Prostate gland (tissue), 2 donors: ENCODE measurements at places on chromosomes 11 and 22. TPM values are rescaled to one million over a fixed set of nuclear protein-coding genes. Genes with fewer than 3 reads are reported as not detected.

- peak; percentile 89 for DNase-seq
Observed at GRCh38 chr22:38751422-38752346, 4.1 kb downstream of the SUN2 start.

- no peak for DNase-seq
Observed at GRCh38 chr11:27118371-27118770, 77.8 kb downstream of the BBOX1 start.

CDC42BPG gene
- 24.0 TPM for total RNA-seq

- no peak for DNase-seq
Observed at GRCh38 chr22:17152340-17152739, 6.7 kb downstream of the HDHD5 start.

DNA sequence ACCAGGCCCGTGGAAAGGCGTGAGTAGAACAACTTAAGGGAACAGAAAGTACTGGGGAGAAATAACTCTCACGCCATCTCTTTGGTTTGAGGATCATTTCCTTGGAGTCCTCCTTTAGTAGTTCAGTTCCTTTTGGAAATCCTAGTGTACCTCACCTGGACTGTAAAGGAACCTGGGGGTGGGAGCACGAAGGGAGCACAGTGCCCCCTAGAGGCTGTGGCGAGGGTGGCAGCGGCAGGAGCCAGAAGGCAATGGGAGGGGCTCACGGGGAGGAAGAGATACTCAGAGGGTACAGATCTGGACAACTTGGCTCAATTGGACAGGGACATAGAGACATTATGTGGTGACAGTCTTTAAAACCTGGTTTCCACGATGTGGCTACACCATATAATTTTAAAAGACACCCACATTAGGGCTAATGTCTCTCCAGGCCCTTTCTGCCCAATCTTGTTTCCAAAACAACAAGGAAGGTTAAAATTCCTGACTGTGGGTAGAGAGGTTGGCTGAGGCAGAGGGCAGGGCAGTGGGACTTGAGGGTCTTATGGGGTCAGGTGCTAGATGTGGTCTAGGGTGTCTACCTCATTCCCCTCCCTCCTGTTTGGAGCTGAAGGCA lies 87.0 kb downstream of the CSNK2A3 start:
- DNase-seq: peak; percentile 19

- DNase-seq: no peak
Observed at GRCh38 chr11:7973011-7973410, 7.8 kb upstream of the NLRP10 start.

DNA sequence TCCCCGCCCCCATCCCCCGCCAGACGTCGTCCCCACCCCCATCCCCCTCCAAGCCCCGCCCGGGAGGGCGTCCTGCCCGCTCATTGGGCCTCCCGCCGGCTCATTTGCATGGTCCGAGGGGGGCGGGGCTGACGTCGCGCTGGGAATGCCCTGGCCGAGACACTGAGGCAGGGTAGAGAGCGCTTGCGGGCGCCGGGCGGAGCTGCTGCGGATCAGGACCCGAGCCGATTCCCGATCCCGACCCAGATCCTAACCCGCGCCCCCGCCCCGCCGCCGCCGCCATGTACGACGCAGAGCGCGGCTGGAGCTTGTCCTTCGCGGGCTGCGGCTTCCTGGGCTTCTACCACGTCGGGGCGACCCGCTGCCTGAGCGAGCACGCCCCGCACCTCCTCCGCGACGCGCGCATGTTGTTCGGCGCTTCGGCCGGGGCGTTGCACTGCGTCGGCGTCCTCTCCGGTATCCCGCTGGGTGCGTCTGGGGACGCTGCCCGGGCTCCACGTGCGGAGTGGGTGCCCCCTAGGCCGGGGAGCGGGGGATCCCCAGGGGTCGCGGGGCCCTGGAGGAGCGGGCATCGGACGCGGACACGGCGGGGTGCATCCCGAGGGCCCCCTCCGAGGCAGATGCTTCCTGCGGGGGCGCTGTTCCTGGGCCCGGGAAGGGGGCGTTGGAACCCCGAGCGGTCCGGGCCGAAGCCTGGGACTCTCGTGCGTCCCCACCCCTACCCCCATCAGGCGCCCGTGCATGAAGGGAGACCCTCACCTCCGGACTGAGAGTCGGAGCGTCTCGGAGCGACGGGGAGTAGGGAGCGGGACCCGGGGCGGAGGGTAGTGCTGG lies at the start of gene PNPLA3:
TSS of gene PNPLA3 (plus strand) at position 175 of the 834 bp plus-strand sequence. CDS start at position 282, 107 bp downstream.
- DNase-seq: peak; percentile 92

BEST1 gene
- total RNA-seq: 1.5 TPM

LAYN gene
- total RNA-seq: 12.8 TPM

DNA sequence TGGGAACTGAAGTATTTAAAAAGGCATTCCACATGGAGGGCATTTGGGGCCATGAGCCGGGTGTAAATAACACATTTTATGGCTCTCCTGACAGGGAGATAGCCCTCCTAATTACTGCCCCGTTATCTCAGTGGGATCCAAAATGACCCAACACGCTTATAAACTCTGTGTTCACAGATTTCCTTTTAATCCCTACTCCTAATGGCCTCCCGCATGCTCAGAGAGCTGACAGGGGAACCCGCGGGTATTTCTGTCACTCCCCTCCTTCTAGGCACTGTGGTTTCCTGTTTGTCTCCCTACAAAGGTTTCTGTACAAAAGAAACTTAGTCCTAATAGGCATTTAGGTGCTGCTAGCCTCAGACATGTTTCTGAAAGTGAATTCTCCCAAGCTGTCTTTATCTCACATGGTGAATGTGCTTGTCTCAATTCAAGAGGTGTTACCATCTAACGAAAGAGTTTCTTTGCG lies 202.8 kb upstream of the SEZ6L start:
- DNase-seq: no peak

GRCh38 chr22:46366801-46367706 lies 31.5 kb downstream of the TRMU start:
- no peak for DNase-seq
